Fibroblast of the aortic adventitia (primary cell): ENCODE measurements at places on chromosomes 16 and 17. TPM values are rescaled to one million over a fixed set of nuclear protein-coding genes. Genes with fewer than 3 reads are reported as not detected.

The TPSD1 gene
- not detected in 2 replicates for total RNA-seq

DNA sequence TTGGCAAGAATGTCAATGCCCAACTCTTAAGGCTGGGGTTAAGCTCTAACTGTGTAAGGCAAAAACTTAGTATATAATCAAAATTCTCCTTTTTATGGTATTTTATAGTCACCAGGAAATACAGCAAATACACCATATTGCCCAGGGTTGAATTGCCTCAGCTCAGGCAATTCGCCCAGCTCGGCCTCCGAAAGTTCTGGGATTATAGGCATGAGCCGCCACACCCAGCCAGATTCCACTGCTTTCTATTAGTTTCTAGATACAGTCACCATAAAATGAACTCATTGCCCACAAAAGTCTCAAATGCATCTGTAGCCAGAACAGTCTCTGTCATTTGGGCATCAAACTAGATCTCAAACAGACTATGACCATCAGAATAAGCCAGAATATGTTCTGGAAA is 238.7 kb upstream of the TOX3 start:
- no peak for DNase-seq

DNA sequence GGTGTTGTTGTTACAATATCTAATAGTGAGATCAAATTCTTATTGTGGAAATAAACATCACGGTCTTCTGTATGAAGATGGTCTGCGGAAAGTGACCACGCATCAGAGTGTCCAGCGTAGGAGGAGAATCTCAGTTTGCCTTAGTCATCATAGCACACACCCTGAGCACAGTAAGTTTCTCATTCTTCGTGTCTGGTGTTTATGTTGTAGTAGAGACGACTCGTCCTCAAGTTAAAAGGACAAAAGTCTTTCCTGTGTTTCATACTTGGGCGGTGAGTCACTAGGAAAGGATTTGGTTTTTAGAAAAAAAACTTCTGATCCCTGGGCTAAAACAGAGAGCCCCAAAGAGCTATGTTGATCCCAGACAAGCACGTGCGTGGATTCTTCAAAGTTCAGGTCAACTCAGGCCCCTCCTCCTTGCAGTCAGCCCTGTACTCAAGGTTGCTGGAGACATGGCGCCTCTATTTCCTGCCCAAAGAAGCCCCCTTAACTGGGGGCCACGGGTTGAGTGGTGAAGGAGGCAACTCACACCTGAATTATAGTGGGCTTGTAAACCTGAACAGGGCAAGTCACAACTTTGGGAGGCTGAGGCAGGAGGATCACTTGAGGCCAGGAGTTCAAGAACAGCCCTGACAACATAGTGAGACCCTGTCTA is 170.4 kb downstream of the ZFHX3 start:
- peak; percentile 31 for DNase-seq

DNA sequence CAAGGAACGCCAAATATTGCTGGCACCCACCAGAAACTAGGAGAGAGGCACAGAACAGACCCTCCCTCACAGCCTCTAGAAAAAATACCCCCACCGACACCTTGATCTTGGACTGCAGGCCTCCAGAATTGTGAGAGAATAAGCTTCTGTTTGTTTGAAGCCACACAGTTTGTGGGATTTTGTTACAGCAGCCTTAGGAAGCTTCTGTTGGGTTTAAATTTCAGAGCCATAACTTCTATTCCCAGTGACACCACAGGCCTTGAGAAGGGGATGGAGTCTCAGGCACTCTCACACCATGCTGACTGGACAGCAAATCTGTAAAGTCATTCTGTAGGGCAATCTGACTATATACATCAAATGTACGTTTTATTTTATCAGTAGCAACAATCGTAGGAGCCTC is 38.6 kb downstream of the RNF112 start:
- no peak for DNase-seq

GRCh38 chr17:2905269-2905668 is 109.0 kb downstream of the RAP1GAP2 start:
- no peak for DNase-seq

DNA sequence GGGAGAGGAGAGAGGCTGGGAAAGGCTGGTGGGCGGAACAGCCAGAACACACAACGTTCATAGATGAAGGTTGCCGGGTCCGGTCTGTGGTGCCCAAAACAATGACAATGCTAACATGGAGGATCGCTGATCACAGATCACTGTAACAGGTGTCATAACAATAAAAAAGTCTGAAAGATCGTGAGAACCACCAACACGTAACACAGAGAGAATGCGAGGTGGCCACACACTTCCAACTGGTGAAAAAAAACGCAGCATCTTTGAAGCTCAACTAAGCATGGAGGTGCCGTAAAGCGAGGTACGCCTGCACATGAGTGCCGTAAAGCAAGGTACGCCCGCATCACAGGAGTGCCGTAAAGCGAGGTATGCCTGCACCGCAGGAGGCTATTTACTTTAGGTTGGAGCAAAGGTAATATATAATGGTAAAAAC is 42.3 kb downstream of the ABR start:
- DNase-seq, result no peak

GRCh38 chr16:78648517-78648916 is 549.1 kb downstream of the WWOX start:
- DNase-seq, result no peak

GRCh38 chr17:13016881-13017654 is 759 bp downstream of the ELAC2 start:
- peak; percentile 34 for DNase-seq

The SMTNL2 gene
- total RNA-seq, result 0.16 TPM in 1 of 2 replicates, not detected in the other

- peak; percentile 72 for DNase-seq
Measured at GRCh38 chr17:13031718-13032350, 14.0 kb upstream of the ELAC2 start.

The PRSS21 gene
- total RNA-seq, result 0.27 and 0.49 TPM in 2 replicates

DNA sequence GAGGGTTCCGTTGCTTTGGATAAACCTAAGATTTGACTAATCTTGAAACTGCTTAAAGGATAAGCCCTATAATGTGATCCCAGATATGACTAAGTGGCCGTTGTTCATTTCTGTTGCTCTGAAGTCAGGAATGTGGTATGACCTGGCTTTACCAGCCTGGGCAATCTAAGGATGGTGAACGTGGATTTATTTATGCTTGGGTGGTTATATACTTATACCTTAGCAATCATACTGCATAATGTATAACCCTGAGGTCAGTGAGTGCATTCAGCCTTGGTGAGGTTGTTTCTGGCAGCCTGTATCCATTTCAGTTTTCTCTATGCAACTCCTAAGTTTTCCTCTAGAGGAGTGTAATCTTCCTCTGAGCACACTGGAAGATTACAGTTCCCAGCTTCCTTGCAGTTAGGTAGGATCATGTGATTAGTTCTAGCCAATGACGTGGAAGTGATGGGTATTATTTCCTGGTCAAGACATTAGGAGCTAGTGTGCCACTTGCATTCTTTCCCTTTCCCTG is 41.9 kb downstream of the FTO start:
- DNase-seq, result peak; percentile 45

The DPEP2NB gene
- not detected in 2 replicates for total RNA-seq

The SLC12A3 gene
- total RNA-seq, result not detected in 2 replicates

- no peak for DNase-seq
Measured at GRCh38 chr17:64103391-64104364, 26.3 kb downstream of the ERN1 start.
